ENCODE measurements at places on chromosomes 2 and 18.

- no peak for DNase-seq
Observed at GRCh38 chr18:38900445-38900844, 1334.8 kb upstream of the CELF4 start.

- DNase-seq, result peak; percentile 27
Observed at GRCh38 chr2:70083344-70084156, 3.7 kb upstream of the PCBP1 start.

DNA sequence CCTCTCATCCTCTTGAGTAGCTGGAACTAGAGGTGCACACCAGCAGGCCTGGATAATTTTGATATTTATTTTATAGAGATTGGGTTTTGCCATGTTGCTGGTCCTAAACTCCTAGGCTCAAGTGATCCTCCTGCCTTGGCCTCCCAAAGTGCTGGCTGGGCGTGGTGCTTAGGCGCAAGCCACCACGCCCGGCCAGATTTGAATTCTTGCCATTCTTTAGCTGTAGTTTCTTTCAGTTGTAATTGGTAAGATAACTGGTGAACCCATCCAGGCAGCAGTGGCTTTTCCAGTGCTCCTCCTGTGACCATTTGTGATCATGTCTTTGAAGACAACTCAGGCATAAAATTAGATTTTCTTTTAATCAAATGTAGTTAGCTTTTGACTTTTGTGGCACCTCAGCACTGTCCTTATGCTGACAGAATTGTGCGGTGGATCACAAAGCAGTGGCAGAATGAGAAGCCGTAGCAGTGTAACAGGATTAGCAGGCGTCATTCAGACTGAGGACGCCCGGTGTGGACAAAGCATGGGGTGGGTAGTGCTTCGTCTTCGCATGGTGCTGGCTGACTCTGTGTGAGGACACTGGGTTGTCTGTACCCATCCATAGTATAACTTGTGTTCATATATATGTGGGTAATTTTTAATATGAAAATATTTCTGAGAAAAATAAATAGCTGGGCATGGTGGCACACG, 30.0 kb upstream of the TOGARAM2 start:
- no peak for DNase-seq

DNA sequence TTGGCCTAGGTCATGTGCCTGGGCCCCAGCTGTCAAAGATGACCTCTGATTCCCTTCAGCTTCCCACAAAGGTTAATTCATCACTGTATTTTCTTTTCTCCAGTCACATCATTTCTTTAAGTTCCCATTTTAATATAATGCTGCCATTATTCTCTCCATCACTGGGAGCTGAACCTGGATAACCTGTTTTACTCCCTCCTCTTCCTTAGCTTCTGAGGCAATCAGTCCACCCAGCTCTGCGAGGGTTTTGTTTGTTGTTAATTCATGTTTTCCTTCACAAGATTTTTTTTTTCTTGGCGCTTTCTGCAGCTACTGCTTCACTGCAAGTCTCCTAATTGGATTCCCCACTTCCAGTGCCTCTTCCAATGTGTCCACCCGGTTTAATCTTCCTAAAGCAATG, 5.1 kb upstream of the EML4 start:
- no peak for DNase-seq

- DNase-seq, result no peak
Observed at GRCh38 chr2:101723371-101724124, 26.0 kb downstream of the MAP4K4 start.

- no peak for DNase-seq
Observed at GRCh38 chr2:109355192-109355843, 226.3 kb downstream of the SH3RF3 start.

DNA sequence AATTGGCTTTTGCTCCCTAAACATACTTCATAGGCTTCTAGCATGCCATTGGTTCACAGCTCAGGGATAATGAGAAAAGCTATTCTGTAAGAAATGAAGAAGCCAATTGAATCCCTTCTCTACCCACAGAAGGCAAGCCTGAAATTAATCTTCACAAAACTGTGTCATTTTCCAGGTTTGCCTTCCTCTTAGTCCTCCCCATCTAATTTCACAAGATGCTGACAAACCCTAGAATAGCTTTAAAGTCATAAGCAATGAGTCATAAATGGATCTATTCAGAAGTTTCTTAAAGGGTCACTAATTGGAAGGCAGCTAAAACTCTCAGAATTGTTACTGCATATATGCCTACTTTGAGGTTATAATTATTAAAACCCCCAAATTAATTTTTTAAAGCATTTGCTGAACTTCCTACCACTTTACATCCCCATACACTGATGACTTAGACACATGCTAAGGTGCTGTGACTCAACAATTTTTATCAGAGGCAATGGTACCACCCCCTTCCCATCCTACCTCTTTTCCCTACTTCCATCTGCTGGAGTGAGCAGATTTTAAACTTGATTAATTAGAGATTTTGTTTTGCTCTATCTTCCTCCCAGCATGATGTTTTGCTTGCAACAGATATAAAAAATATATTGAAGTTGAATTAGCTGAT, 51.3 kb upstream of the NABP1 start:
- DNase-seq, result no peak

DNA sequence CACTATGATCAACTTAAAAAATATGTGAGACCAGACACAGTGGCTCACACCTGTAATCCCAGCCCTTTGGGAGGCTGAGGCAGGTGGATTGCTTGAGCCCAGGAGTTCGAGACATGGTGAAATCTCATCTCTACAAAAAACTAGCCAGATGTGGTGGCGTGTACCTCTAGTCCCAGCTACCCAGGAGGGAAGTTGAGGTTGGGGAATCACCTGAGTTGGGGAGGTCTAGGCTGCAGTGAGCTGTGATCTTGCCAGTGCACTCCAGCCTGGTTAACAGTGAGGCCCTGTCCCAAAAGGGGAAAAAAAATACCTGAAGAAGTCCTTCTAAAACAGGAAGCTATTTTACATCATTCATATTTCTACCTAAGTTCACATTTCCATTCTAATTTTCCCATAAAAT, 144.0 kb downstream of the EML6 start:
- DNase-seq, result no peak

- DNase-seq, result no peak
Observed at GRCh38 chr2:72678024-72678423, 147.8 kb downstream of the EXOC6B start.

- DNase-seq, result no peak
Observed at GRCh38 chr2:75142081-75142480, 57.2 kb downstream of the TACR1 start.

DNA sequence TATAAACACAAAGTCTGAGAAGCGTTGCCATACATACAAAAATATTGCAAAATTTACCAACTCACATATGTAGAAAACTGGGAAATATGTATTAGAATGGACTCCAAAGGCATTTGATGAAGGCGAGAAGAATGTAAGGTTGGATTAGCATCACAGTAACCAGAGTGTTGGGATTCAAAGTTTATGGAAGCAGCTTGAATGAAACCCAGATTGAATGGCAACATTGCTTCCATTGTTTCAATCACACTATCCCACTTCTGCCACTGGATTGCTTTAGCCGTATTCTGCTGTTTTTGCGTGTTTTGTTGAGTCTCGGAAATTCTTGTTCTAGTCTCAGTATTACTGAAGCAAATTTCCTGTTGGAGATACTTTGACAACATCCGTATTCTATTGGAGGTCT, 609.0 kb upstream of the LRATD1 start:
- no peak for DNase-seq

- DNase-seq, result no peak
Observed at GRCh38 chr18:14961991-14962390, 214.0 kb downstream of the ANKRD30B start.

DNA sequence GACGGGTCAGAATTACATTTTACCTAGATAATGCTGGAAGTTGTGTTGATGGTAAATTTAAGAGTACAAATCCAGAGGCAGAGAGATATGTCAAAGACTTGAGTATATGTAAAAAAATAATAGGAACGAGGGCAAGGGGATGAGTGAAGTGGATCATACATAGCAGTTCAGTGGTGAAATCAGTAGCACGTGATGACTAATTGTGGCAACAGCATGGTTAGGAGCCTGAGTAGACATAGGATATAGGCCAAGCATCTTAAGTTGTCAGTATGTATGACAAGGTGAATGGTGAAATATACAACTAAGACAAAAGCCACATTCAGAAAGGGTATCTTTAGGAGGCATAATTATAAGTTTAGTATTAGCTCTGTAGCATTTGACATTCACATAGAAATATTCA, 826.5 kb upstream of the PIK3C3 start:
- DNase-seq, result no peak

DNA sequence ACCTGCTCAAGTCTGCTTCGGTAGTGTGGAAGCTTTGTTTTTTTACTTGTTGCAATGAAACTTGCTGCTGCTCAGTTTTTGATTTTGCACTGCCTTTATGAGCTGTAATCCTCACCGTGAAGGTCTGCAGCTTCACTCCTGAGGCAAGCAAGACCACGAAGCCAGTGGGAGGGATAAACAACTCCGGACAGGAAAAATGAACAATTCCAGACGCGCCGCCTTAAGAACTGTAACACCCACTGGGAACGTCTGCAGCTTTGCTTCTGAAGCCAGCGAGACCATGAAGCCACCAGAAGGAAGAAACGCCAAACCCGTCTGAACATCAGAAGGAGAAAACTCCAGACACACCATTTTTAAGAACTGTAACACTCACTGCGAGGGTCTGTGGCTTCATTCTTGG, 245.7 kb upstream of the REG3G start:
- DNase-seq, result no peak

DNA sequence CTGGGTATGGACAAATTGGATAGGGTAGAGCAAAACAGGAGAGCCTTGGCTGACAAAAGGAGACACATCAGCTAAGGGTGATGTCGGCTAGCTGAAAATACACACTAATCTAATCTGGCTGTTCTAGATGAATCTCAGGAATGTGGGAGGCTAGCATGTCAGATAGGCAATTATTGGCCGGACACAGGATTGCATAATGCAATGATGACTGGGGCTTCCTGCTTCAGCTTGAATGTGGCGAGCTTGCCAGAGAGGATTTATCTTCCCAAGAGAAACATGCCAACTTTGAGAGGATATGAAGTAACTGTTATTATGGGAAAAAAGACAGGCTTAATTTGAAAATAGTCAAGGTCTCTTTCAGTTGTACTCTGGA, 102.4 kb downstream of the TRIB2 start:
- no peak for DNase-seq

- no peak for DNase-seq
Observed at GRCh38 chr2:30272761-30273573, 41.6 kb downstream of the LBH start.

DNA sequence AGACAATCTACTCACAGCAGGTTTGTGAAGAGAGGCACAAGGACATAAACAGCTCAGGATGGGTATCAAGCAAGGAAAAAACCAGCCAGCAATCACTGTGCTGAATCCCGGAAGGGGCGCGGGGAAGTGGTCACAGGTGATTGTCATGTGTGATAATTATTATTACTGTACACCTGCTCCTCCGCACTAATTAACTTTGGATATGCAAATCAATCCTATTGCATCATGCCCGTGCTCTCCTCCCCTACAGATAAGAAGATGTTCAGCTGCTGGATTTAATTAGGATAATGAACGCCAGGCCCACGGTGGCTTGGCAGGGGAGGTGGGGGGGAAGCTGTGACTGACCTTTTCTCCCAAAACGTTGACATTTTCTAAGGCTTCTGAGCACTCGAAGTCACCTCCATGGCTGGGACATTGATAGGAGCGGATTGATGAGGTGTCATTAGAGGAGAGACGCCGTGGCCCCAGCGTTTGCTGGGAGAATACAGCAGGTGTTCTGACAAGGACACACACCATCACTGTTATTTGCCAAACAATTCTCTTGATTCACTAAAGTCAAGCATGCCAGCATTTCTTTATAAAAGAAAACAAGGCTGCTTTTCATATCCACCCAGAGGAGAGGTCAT, 160.3 kb upstream of the VRK2 start:
- DNase-seq, result no peak

DNA sequence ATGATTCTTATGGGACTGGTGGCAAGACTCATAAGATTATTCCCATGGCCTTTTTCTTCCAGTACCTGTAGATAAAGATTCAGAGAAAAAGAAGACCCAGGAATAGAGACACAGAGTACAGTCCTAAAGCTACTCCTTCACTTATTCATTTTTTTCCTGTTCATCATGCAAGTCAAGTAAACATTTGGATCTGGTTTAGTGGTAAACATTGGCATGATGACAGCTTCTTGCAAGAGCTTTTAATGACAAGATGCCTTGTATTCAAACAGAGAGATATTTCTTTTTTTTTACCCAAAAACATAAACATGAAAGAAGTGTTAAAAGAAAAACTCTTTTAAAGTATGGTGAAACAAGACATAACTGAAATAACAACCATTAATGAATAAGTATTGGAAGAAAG, 20.2 kb downstream of the CXCR2 start:
- DNase-seq, result no peak

GRCh38 chr18:24490539-24490938, 30.1 kb downstream of the HRH4 start:
- DNase-seq, result no peak

DNA sequence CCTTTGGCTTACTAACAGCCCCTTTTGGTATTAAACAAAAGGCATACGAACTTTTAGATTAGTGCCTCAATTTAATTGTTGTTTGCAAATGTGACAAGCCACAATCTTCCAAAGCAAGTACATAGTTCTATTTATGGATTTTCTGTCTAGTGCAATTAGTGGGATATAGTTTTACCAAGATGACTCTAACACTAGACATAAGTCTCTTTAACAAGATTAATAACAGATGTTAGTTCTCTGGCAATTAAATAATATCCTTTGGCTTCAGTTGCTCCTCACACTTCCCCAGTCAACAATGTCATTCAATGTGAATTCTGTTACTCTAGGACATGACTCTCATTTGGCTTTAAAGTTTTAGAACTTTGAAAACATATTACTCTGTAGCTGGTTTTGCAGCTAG, 16.7 kb upstream of the MC4R start:
- no peak for DNase-seq

DNA sequence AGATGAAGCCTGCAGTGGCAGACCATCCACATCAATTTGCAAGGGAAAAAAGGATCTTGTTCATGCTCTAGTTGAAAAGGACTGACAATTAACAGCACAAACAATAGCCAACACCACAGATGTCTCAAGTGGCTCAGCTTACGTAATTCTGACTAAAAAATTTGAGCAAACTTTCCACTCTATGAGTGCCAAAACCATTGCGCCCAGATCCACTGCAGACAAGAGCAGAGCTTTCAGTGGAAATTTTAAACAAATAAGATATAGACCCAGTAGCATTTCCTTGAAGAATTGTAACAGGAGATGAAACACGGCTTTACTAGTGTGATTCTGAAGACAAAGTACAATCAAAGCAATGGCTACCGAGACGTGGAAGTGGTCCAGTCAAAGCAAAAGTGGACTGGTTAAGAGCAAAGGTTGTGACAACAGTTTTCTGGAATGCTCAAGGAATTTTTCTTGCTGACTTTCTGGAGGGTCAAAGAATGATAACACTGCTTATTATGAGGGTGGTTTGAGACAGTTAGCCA, 12.0 kb upstream of the ZNF396 start:
- DNase-seq, result no peak

- no peak for DNase-seq
Observed at GRCh38 chr2:56348392-56349210, 164.8 kb downstream of the CCDC85A start.

GRCh38 chr2:174776223-174776622, 12.0 kb upstream of the CHRNA1 start:
- DNase-seq, result no peak
